ENCODE measurements at places on chromosomes 5 and 9. TPM values are rescaled to one million over a fixed set of nuclear protein-coding genes. Genes with fewer than 3 reads are reported as not detected.

FSD1L gene
- total RNA-seq = 1.3 TPM

TICAM2 gene
- total RNA-seq = 4.9 TPM

SH3PXD2B gene
- 30.8 TPM for total RNA-seq

ERMP1 gene
- 16.1 TPM for total RNA-seq

SLC1A3 gene
- total RNA-seq = 4.0 TPM

TLX3 gene
- not detected for total RNA-seq

IFNA13 gene
- not detected for total RNA-seq

PKD2L2 gene
- not detected for total RNA-seq

SLC1A1 gene
- 0.96 TPM for total RNA-seq

CHSY3 gene
- total RNA-seq = 3.7 TPM

AQP3 gene
- total RNA-seq = 1.3 TPM

ABO gene
- total RNA-seq = not detected

Measured in epithelial cell of alveolus of lung (primary cell).